ENCODE measurements at places on chromosomes 6 and 20. TPM values are rescaled to one million over a fixed set of nuclear protein-coding genes. Genes with fewer than 3 reads are reported as not detected.

The SIGLEC1 gene
- total RNA-seq: 8.2 TPM

The SPATA25 gene
- total RNA-seq: 2.8 TPM

The ADAM33 gene
- 67.3 TPM for total RNA-seq

GRCh38 chr6:119319694-119320093 is 29.9 kb downstream of the MAN1A1 start:
- no peak for DNase-seq

GRCh38 chr20:32839227-32839981 is 19.3 kb upstream of the EFCAB8 start:
- DNase-seq: no peak

DNA sequence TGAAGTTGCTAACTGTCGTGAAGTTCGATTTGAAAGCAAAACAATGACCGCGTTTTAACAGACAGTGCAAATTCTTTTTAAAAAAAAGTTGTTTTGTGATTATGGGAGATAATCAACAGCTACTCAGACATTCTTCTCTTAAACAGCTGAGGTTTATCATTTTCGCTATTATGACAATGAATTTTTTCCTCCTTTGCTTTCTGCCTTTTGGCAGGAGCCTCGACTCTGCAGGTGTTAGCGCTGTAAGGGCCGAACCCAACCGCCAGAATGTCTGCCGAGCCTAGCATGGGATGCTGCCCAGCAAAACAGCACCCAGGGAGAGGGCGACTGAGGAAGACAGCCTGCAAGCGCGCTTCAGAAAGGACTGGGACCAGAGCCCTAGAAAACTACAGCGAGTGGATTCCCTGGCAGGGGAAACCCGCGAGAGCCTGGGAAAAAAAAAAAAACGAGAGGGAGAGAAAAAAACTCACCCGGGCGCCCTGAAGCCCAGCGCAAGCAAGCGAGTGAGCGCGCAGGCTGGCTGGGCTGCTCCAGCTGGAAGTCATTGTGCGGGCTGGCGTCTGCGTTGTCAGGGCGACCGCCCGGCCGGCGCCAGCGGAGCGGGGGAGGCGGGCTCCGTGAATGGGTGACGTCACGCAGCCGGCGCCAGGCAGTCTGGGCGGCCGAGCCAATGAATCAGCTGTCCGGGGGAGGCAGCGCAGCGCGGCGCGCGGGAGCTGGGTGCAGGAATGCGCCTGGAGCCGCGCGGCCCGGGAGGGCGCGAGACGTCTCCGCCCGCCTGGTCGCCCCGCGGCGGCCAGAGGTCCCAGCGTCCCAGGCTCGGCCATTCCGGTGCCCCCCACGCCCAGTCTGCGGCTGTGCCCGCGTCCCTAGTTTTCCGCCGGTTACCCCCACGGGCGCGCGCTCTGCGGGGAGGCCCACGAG is 32.7 kb upstream of the ID4 start:
- DNase-seq: peak; percentile 95

GRCh38 chr6:74638412-74638811 is 567.4 kb downstream of the COL12A1 start:
- DNase-seq: no peak

DNA sequence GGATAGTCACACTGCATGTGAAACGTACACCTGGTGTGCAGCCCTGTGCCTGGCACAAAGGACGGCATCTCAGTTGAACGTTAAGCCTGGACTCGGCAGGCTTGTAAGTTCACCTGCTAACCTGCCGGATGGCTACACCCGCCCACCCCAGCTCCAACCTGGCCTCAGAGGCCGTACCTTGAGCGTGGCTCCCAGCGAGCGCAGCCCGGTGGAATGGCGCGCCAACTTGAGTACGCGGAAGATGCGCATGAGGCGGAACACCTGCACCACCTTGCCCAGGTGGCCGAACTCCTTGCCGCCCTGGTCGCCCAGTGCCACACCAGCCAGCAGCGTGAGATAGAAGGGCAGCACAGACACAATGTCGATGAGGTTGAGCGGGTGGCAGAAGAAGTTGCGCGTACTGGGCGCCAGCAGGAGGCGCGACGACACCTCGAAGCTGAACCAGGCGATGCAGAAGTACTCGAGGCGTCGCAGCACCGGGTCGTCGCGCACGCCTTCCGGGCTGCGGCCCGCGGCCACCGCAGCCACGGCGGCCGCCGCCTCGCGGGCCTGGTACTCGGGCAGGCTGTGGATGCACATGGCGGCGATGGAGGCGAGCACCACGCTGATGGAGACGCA is 3.3 kb downstream of the KCNS1 start:
- DNase-seq: peak; percentile 47

GRCh38 chr6:131519670-131520436 is 53.2 kb upstream of the ARG1 start:
- peak; percentile 33 for DNase-seq

Data from mucosa of gallbladder (tissue), 1 donor.